G401 (cell line): ENCODE measurements at places on chromosomes 7 and 10.

DNA sequence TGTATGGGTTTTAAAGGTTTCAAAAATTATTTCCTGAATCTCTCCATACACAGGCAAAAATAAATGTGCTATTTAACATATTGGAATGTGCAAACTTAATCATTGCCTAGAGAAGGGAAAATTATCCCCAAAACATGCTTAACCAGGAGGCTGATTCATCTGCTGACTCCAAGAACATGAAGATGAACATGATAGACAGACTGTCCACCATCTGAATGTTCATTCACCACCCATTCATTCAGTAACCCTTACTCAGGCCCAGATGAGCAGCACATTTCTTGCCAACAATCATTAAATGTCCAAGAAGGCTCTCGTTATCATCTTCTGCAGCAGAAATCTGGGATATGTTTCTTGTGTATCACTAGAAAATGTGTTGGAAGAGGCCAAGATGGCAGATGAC is 110.6 kb downstream of the PPP1R9A start:
- DNase-seq: no peak

- DNase-seq: no peak
Measured at GRCh38 chr7:135775230-135775629, 26.6 kb upstream of the FAM180A start.

GRCh38 chr7:105664816-105665525 is 83.7 kb upstream of the EFCAB10 start:
- no peak for DNase-seq

DNA sequence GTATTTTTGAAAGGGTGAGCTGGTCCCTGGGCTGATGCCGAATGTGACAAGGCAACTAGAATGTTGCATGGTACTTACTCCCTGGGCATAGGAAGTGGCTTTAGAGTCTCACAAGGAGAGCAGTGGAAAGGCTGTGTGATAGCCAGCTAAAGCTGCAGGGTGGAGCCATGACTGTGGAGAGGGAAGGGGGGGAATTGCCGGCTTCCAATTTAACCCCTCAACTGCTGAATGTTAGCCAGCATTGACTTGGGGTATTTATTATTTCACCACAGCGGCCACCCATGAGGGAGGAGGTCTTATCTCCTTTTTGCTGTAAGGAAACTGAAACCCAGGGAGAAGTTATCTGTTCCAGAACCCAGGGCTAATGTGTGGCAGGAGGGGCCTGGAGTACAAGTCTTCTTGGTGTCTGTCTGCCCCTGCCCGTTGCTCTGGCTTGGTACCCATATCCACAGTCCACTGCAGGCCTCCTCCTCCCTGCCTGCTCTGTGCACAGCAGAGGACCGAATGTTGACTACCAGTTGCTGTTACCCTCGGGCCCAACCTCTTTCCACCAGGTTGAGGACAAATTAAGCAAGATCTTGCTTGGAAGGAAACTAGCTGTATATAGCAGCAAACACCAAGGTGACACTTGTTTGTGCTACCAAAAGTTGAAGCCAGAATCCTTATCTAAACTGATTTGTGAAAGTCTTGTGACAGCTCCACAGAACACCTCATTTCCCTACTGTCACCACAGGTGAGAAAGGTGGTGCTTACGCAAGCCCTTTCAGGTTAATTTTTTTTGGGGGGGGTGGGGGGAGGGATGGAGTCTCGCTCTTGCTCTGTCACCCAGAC is 37.6 kb downstream of the WBP1L start:
- no peak for DNase-seq

DNA sequence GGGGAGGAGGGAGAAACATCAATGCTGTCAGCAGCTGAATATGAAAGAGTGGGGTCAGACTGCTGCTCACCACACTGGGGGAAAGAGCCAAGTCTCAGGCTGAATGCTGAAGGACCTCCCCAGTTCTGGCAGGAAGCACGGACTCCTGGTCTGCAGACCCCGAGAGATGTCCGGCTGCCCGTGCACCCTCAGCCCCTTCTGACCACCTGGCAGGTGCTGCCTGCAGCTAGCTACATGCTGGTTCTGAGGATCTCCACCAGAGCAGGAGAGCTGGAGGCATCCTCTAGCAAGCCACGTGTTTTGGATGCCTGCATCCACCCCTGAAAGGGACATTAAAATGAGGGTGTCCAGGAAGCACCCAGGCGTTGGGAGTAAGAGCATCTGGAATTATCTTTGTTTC is 74.2 kb downstream of the HTR5A start:
- no peak for DNase-seq

DNA sequence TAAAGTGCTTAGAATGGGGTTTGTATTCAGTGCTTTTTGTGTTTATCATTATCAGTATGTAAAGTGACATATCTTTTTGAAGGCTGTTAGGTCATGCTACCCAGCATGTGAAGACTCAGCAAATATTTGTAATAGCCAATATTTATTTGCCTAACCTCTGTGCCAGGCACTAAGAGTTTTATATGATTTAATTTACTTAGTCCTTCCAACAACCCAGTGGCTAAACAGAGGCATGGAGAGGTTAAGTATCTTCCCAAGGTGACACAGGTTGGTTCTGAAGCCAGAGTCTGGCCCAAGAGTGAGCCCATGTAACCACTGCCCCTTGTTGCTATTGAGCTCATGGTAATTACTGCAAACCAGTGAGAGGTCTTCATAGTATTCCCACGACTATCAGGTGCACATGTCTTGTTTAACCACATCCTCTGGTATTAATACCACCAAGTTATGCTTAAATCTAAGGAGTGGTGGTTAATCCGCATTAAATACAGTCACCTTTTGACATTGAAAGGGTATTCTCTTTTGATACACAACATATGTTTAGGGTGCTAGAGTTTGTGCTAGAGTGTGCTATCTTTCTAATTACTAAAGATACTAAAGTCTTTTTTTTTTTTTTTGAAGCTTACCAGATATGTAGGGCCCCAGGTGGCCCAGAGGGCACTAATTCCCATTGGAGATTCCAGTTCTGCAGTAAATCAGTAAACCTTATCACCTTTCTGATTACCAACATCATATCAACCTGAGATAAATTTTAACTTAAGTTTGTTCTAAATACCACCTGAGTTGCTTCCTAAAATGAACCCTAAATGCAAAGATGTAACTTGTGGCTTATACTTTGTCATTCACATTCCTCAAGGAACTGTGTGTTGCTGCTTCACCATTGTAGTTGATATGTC is 2.9 kb downstream of the ADD3 start:
- DNase-seq: no peak

DNA sequence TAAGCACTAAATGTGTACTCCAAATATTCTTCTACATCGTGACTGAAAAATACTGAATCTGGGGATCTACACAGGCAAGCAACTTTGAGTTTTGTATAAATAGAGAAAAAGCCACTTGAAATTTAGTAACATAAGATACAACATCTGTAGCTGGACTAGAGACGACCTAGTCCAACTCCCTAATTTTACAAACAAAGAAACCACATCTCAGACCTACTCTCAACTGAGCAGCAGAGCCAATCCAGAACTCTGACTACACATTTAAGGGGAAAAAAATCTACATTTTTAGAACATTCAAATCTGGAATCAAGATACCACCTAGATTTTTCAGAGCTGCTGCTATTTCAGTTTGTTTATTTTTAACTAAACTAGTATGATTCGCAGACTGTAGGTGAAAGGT is 88.9 kb downstream of the CABCOCO1 start:
- DNase-seq: no peak
